ENCODE measurements at places on chromosomes 12 and 14.

GRCh38 chr12:25835385-25835784 lies 123.1 kb upstream of the RASSF8 start:
- DNase-seq: no peak

DNA sequence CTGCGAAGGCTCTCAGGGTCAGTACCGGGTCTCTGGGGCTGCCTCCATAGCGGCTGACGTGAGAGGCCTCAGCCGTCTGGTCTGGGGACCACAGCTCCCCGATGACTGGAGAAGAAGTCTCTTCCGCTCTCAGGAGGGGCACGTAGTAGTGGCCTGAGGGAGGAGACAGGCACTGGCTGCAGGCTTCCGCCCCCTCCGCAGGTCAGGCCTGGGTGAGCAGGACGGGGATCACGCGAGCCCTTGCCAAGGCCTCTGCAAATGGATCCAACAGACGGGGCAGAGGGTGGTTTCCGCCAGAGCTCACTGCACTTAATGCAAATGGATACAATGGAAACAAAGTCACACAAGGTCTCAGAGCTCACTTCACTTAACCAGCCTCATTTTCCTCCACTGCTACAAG lies 24.7 kb downstream of the ANKLE2 start:
- DNase-seq: no peak

GRCh38 chr12:127599436-127599835 lies 667.5 kb upstream of the TMEM132C start:
- no peak for DNase-seq

DNA sequence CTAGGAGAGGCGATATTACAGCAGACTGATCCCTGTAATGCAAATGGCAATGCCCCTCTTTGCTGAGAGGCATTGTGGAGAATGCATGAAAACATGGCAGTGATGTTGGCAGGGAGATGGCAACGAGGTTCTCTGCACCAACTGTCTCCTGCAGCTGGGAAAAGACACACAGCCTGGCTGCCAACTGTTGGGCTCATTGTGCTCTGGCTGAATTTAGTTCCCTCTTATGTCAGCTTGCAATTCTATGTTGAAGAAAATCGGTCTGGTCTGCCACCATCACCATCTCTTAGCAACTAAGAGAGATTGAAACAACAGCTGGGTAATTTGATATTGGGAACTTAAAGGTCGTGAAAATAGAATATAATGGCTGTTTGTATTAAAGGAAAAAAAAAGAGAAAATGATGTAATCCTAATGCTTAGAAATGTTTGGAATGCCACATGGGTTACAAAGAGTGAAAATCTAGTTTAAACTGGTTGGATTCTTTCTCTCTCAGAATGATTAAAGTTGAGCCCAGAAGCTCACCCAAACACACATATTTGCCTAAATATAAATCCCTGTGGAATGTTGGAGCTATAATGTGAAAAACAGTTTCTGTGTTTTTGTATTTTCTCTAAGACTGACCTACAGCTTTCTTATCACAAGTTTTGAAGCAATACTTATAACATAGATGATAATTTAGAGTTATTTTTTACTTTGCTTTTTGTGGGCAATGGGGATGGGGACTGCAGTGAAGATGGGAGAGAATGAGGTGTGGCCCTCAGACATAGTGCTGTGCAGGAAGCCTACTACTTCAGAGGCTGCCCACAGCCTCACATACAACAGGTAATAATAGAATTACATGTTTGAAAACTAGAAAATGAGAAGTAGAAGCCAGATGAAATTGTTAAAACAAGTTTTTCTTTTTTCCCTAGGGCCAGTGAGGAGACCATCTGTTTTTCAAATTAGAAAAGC lies 143.7 kb downstream of the AKAP6 start:
- no peak for DNase-seq

GRCh38 chr14:61474015-61474414 lies 152.6 kb downstream of the PRKCH start:
- DNase-seq: no peak

DNA sequence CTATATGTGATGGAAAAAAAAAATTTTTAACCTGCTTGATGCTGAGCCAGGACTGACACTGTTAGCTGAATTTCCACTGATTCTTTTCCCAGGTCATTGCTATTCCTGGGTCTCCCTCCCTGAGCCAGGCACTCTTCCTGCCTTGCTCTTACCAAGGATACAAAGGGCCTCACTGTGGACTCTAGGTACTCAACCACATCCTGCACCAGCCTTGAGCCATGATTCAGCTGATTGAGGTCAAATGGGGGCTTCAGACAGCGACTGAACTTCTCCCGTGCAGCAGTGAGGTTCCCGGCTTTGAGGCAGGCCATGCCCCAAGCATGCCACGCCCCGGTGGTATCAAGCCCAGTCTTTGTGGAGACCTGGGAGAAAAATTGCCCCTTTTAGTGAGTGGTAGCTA lies 54.3 kb downstream of the ZFYVE26 start:
- no peak for DNase-seq

- no peak for DNase-seq
These were observed 97.6 kb upstream of the FOXN3 start for GRCh38 chr14:89514601-89515000.

GRCh38 chr12:50400104-50400637 lies 514 bp upstream of the LARP4 start:
- no peak for DNase-seq

- DNase-seq: no peak
These were observed 422.4 kb downstream of the RAD51B start for GRCh38 chr14:68241862-68242487.

GRCh38 chr12:2806700-2807099 lies 5.8 kb upstream of the ITFG2 start:
- no peak for DNase-seq

DNA sequence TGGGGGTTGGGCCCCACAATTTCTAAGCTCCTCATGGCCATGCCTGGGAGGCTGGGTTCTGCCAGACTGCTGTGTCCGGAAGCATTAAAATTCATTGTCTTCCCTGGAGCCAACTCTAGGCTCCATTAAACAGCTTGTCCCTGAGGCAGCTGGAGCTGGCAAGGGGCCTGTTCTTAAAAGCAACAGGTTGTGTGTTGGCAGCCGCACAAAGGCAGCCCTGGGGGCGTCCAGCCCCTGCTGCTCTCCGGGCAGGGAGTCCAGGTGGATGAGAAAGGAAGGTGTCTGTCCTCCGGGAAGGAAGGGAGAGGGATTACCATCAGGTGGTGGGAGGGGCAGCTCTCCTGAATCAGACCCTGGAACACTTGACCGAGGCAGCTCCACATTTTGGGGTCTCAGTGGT lies 98.9 kb downstream of the CHST11 start:
- no peak for DNase-seq

DNA sequence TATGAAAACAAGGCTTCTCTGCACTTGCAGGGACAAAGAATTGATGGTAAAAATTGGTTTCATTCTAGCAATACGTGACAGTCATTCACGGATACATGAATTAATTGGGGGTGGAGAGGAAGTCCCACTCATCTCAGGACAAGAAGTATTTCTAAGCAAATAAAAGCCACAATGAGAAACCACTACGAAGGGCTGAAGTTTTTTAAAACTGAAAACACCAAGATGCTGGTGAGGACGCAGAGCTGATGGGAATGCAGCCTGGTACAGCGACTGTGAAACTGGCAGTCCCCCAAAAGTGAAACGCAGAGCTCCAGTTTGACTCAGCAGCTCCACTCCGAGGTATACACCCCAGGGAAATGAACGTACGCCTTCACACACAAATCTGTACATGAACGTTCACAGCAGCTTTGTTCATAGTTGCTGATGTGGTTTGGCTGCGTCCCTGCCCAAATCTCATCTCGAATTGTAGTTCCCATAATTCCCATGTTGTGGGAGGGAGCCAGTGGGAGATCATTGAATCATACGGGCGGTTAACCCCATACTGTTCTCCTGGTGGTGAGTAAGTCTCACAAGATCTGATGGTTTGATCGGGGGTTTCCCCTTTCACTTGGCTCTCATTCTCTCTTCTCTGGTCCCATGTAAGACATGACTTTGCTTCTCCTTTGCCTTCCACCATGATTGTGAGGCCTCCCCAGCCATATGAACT lies 89.0 kb downstream of the SCARB1 start:
- DNase-seq: no peak

GRCh38 chr14:92259613-92260357 lies 63.2 kb upstream of the SLC24A4 start:
- DNase-seq: no peak

- no peak for DNase-seq
These were observed 17.9 kb upstream of the DCAF5 start for GRCh38 chr14:69170839-69171238.

DNA sequence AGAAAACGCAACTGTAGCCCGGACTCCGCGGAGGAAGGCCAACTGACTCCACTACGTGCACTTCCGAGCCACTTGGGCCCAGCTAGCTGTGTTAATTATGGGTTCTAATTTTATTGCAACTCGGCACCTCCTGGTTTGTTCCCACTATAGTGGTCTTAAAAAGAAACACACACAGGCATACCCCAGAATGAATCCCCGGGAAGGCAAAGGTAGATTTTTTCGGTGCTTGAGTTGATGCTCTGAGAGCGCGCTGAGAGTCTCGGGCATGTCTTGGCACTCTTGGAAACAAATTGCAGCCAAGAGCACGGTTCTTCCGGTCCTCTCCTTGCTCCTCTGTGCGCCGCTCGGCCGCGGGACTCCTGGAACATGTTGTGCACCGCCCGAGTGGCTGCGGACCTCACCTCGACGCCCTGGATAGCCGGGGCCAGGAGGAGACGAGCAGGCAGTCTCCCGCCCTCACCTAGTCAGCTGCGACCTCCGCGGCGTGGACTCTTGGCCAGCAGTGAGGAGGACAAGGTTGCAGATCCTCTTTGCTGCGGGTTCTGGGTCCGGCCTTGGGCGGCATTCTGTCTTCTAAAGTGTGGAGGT lies 6.8 kb upstream of the PAX9 start:
- no peak for DNase-seq

DNA sequence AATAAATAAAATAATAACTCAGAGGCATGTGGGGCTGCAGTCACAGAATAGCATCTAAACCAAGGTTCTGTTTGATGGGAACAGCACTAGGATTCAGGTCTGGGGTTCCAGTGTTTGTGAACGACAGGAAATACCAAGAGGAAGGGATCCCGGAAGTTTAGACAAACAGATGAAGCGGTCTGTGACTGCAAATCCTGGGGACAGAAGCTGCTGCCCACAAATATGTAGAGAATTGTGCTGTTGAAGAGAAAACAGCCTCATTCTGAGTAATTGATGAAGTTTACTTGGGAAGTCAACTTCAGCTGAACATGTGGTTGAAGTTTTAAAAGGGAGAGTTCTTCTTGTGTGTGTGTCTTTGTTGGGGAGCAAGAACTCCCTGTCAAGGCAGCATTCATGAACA lies 98.4 kb upstream of the TBX5 start:
- DNase-seq: no peak

DNA sequence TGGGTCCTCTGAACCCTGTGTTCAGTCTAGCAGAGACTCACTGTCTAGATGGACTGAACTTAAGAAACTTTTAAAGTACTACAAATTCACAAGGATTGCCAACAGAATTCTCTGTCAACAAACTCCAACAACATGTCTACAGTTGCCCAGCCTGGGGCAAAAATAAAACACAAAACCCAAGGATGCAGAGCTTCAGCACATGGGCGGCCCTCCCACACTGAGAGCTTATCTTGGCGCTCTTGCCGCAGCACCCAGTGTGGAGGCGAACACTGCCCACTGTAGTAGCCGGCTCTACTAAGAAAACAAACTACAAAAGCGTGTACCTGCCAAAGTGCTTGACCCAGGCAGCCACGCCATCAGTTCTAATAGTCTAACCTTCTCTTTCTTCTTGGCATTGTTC lies 66.7 kb downstream of the PTPN21 start:
- DNase-seq: no peak

DNA sequence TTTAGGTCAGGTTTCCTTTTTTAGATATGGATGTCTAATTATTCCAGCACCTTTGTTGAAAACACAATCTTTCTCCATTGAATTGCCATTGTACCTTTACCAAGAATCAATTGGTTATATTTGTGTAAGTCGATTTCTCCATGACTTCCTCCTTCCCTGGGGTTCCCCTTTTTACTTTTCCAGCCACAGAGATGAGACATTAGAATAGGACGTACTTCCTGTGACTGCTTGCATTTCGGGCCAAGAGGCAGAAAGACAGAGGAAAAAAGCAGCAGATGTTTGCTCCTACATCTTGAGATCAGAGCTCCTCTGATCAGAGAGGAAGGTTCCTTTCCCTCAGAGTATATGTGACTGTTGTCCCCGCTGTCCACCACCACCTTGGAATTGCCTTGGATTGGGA lies 453.7 kb upstream of the RGS6 start:
- no peak for DNase-seq

DNA sequence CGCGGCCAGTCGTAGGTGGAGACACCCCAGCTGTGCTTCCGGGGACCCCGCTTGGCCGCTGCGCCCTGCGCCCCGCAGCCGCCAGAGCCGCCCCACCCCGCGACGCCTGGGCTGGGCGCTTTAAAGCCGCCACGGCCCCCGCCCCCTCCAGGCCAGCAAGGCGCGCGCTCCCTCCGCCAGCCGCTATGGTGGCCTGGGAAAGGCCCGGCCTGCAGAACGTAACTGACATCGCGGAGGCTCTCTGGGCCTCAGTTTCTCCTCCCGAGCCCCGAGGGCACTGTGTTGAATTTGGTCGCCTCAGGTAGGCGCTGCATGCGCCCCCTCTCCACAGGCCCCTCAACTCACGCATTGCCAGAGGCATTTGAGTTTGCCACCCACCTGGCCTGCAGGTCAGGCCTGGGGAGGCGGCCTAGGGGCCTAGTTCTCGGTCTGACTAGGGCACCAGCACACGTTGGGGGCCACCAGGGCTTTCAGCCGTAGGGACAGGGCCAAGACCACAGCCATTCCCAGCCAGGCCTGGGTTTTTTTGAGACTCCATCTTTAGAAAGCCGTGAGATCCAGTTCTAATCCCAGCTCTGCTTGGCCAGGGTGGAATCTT lies at the start of gene NGB:
Gene NGB, minus strand, starts transcription at position 94 of the 598 bp plus-strand sequence. CDS start 269 bp downstream, outside the sequence.
- DNase-seq: no peak

DNA sequence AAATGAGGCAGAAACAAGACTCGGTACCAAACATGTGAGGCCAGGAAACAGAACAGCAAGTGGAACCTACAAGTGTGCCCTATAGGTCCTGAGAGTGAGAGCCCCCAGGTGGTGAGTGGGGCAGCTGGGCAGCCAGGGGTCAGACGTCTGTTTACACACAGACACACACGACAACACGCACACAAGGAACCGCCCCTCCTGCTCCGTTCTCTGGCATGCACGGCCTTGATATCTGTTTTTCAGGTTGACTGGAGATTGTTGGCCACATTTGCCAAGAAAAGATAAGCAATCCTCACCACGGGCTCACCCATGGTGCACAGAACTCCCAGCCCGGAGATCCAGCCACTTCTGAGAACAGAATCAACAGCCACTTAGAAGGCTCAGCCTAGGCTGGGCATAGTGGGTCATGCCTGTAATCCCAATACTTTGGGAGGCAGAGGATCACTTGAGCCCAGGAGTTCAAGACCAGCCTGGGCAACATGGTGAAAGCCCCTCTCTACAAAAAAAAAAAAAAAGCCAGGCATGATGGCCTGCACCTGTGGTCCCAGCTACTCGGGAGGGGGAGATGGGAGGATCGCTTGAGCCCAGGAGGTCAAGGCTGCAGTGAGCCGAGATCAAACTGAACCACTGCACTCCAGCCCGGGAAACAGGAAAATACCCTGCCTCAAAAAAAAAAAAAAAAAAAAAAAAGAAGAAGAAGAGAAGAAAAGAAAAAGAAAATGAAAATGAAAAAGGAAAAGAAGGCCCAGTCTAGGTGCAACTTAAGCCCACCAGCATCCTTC lies 19.4 kb upstream of the EIF5 start:
- no peak for DNase-seq

- DNase-seq: no peak
These were observed 693 bp upstream of the RIMKLB start for GRCh38 chr12:8697120-8697475.

Measured in stimulated activated CD4-positive, alpha-beta T cell treated with anti-CD3 and anti-CD28 coated beads, Interleukin-15, amount 100 ng/mL, for 1 hour (primary cell).